ENCODE measurements at places on chromosomes 3 and 15. TPM values are rescaled to one million over a fixed set of nuclear protein-coding genes. Genes with fewer than 3 reads are reported as not detected.

DNA sequence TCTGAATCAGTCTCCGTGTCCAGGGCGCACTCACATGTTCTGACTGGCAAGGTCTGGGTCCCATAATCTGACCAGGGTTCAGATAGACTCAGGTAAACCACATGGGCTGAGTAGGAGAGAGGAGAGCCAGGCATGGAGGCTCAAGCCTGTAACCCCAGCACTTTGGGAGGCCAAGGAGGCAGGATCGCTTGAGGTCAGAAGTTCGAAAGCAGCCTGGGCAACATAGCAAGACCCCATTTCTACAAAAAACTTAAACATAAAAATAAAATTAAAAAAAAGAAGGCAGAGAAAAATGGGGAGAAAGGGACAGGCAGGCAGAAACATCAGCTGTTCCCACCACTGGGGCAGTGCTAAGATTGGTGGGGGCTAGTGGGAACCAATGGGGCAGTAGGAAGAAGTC, 5.4 kb downstream of the TMEM43 start:
- no peak for DNase-seq

GRCh38 chr3:189286188-189286587, 114.4 kb downstream of the TPRG1 start:
- peak; percentile 15 for DNase-seq

- DNase-seq, result no peak
Measured at GRCh38 chr15:42270996-42271395, 2.0 kb upstream of the GANC start.

GRCh38 chr3:37586280-37586679, 275.4 kb upstream of the CTDSPL start:
- no peak for DNase-seq

GRCh38 chr3:25801786-25802185, 11.9 kb downstream of the OXSM start:
- no peak for DNase-seq

- no peak for DNase-seq
Measured at GRCh38 chr15:60072826-60073465, 68.8 kb downstream of the FOXB1 start.

The TRPM1 gene
- total RNA-seq, result not detected

All from LHCN-M2 (cell line).